ENCODE measurements at places on chromosomes 6 and 20.

DNA sequence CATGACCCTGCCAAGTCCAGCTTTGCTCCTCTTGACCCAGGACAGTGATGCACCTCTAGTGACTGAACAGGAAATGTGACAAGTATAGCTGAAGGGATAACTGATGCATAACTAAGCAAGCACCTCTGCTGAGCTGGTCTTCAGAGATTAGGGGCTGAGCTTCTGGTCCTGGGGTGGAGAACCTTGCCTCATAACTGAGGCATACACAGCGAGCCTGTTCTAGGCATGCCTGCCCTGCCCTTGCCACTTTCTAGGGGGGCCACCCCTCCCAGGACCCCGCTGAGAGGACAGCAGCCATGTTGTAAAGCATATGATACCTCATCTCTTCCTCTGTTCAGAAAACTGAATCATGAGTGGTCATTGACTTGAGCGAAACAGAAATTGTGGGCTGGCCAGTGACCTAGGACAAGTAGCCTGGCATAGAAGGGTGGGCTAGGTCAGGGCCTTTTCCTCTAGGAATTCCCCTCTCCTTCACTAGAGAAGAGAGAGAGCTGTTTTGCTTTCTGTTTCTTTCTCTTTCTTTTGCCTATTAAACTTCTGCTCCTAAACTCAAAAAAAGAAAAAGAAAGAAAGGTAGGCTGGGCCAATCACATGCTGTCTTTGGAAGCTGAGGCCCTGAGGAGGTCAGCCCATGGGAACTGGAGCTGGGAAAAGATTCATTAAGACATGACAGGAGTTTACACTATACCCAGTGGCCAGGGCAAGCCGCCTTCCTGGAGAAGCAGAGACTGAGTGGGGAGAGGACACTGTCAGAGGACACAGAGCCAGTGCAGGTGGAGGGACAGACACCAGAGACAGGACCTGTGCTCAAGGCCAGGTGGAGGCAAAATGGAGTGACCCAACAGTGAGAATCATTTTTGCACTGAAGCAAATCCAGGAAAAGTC lies 23.1 kb downstream of the ALDH5A1 start:
- DNase-seq = no peak

GRCh38 chr6:83113258-83113657 lies 45.8 kb downstream of the DOP1A start:
- DNase-seq = no peak

GRCh38 chr6:4381381-4381780 lies 246.0 kb upstream of the ECI2 start:
- DNase-seq = no peak

DNA sequence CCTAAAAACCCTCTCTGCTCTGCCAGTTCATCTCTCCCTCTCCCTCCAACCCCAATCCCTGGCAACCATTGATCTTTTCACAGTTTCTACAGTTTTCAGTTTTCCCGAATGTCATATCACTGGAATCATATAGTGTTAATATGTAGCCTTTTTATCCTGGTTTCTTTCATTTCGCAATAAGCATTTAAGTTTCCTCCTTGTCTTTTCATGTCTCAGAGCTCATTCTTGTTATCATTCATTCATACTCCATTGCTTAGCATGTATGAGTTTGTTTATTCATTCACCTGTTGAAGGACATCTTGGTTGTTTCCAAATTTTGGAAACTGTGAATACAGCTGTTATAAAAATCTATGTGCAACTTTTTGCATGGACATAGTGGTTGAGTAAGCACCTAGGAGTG lies 5.5 kb upstream of the PCMTD2 start:
- no peak for DNase-seq

GRCh38 chr6:81744131-81744530 lies 8.3 kb downstream of the TENT5A start:
- DNase-seq = no peak

GRCh38 chr6:106890447-106890846 lies 84.1 kb downstream of the CD24 start:
- no peak for DNase-seq

DNA sequence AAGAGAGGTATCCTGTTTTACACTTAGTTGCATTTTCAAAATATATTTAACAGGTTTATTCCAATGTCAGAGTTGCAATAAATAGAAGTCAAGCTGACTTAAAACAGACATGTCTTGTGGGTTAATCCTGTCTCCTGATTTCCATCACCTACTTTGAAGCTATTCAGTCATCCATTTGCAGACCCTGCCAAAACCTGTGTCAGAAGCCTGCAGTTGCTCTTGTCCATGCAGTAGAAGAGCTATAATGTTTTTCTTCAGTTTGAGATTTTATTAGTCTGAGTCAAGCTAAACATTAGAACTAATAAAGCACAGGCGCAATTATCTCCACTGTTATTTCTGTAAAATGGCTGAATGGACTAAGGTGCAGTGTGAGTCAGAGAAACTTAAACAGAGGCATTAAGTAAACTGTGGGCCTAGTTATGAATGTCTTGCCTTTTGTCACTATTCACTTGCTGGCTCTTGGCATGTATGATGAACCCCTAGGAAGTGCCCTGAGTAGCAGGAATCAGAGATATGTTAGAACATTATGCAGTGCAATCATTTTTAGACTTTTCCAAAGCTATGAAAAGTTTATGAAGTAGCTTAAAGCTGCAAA lies 11.0 kb upstream of the HDGFL1 start:
- DNase-seq = no peak

- no peak for DNase-seq
Observed at GRCh38 chr6:128204616-128205015, 303.8 kb upstream of the THEMIS start.

- DNase-seq = no peak
Observed at GRCh38 chr6:26157251-26158075, 70.2 kb downstream of the HFE start.

DNA sequence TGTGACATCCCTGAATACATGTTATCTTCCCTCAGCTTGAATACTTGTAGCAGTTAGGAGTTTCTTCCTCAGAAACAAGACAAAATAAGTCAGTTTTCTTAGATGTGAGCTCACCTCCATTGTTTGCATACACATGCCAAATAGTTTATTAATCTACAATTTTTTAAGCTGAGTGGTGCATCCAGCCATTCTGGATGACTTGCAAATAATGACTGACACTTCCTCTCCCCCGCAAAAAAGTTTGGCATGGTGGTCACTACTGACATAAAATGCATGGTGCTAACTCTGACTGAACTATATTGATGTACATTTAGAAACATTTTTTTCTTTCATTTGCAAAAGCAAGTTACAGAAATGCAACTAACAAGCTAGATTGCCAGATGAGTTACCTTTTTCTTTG lies 55.5 kb downstream of the CYB5R4 start:
- DNase-seq = no peak

GRCh38 chr6:12621754-12622153 lies 94.8 kb upstream of the PHACTR1 start:
- DNase-seq = no peak

All from activated T-helper 9 cell treated with anti-CD3 and anti-CD28 coated beads, Interleukin-2, amount 50 U/mL, for 16 hours (primary cell).